ENCODE measurements at places on chromosomes 7 and 10.
A peak's percentile ranks its signal among the peaks of the same experiment; 100 is the strongest.

DNA sequence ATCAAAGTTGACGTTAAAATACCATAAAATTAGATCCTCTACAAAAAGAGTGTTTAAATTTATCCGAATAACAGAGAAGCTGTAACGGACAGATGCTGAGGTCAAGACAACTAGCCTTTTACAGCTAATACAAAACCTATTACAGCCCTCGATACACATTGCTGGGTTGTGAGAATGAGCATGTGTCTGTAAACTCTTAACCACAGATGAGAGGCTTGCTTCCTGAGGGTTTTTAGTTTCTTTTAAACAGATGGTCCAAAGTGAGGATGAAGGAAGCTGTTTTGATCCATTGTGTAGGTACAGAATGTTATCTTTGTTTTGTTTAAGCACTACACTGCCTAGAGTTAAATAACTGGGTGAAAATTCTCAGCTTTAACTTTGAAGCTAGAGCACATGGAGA, 578.2 kb downstream of the PARD3 start:
- DNase-seq: no peak

DNA sequence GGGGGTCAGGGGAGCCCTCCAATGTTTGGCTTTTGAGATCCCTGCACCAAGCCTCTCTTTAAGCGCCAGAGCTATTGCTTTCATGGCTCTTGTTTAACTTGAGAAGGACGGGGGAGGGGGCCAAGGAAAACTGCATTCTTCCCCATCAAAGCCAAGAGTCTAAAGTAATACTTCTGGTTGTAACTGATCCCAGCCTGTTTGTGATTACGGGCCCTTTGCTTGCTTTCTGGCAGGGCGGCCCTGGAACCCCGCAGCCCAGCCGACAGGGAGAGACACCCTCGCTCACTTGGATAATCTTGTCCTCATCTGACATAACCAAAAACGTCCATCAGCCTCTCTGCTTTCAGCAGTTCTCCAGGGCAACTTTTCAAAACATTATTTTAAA, 154.7 kb downstream of the NEURL1 start:
- DNase-seq: no peak

DNA sequence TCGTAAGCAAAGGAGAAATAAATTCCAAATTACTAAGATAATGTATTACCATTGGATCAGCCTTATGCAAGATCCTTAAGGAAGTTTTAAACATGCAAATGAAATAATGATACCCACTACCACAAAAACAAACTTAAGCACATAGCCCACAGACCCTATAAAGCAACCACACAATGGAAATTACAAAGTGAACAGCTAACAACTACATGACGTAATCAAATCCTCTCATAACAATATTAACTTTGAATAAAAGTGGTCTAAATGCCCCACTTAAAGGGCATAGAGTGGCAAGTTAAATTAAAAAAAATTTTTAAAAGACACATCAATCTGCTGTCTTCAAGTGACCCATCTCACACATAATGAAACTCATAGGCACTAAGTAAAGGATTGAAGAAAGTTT, 397.3 kb upstream of the SEMA3A start:
- no peak for DNase-seq

DNA sequence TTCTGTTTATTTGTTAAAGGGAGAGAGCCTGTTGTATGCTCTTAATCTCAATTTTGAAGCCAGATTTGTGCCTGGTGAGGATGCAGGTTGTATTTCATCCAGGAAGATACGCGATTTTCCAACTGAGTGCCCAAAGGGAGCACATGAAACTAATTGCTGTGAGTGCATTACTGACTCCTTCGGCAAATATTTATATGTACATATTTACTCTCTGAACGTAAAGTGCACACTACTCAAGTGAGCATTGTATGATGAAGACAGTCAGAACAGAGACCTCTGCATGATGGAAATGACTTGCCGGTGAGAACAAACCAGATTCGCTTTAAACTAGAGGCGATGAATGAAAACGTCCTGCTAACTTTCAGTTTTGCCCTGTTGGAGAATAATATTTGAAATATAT, 130.1 kb downstream of the MALRD1 start:
- no peak for DNase-seq

GRCh38 chr7:46494028-46494427, 573.0 kb upstream of the IGFBP3 start:
- DNase-seq: no peak

- no peak for DNase-seq
Observed at GRCh38 chr7:50371551-50372021, 67.1 kb downstream of the IKZF1 start.

- no peak for DNase-seq
Observed at GRCh38 chr7:43469051-43469450, 113.9 kb upstream of the STK17A start.

GRCh38 chr10:104121485-104122224, at the start of gene SFR1:
SFR1 (plus strand) TSS chr10:104122171; CDS start chr10:104122184, 13 bp downstream.
- DNase-seq: peak; percentile 99

DNA sequence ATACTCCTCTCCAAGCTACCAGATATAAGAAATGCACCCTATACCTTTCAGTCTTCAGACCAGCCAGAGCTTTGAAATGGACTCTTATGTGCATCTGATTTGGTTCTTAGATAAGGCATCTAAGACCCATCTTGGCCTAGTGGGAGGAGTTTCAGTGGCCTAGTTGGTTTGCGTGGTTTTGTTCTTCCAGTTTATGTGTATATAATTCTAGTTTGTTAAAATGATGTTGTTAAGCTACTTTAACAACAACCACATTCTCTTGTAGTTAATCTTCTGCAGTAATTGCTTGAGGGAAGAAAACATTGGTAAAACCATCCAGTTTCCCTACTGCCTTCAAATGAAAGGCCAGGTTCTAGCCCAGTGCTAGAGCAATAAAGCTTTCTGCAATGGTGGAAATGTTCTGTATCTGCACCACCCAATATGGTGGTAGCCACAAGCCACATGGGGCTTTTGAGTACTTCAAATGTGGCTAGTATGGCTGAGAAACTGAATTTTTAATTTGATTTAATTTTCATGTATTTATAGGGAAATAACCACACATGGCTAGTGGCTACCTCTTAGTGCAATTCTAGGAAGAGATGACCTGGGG, 66.3 kb downstream of the KLHDC10 start:
- DNase-seq: no peak

DNA sequence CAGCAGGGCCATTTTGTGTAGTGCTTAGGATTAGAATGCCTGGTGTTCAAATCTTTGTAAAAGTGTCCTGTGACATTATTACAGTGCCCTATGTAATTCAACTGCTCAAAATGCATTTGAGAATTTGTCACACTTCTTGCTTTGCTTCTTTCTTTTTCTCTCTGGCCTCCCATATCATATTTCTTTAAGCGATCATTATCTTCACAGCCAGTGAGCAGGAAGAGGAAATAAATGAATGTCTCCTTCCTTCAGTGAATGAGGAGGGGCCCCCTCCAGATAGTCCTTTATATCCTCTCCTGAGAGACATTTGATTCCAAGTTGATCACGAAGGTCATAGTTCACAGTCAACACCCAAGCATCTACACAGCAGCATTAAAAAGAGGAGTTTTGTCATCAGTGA, 425.1 kb upstream of the NPVF start:
- no peak for DNase-seq

DNA sequence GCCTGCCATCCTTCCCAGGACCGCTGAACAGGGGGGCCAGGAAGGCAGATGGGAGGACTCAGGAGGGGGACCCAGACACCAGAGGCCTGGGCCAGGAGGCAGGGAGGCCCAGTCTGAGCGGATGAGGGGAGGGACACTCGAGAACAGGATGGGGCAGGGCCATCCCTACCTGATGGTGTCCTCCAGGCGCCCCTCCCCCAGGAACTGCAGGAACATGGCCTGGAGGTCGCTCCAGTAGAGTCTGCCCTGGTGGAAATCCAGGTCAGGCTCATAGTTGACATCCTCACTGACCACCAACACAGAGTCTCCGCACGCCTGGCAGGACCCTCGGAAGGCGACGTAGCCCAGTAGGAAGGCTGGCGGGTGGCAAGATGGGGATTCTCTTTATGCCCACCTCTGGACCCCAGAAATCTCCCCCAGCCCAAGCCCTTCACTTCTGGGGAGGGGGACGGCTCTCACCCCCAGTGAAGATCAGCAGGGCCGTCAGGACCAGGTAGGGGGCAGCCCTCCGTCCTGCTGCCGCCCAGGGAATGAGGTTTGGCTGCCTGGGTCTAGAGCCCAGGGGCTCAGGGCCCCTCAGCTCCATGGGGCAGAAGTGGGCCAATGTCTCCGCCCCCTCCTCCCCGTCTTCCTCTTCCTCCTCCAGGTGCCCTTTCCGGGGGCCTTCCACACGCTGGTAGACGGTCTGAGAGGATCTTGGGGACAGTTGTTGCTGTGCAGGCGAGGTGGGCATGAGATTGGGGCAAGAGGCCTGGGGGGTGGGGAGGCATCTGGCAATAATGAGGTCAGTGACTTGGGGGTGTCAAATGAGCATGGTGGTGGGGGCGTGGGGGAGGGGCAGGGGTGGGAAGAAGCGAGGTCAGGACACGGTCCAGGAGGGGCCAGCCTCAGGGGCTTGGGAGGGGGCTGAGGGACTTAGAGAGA, 573 bp downstream of the TFR2 start:
- DNase-seq: no peak

- no peak for DNase-seq
Observed at GRCh38 chr10:28788252-28788651, 110.9 kb downstream of the BAMBI start.

- DNase-seq: no peak
Observed at GRCh38 chr10:19332304-19332703, 283.7 kb downstream of the MALRD1 start.

GRCh38 chr7:100159099-100159623, 638 bp upstream of the TRAPPC14 start:
- DNase-seq: no peak

- no peak for DNase-seq
Observed at GRCh38 chr10:46268076-46268881, 18.5 kb upstream of the ANTXRL start.

- DNase-seq: peak; percentile 91
Observed at GRCh38 chr10:32139223-32140073, 83.2 kb upstream of the KIF5B start.

GRCh38 chr10:132392811-132393694, 3.9 kb upstream of the PWWP2B start:
- DNase-seq: no peak

DNA sequence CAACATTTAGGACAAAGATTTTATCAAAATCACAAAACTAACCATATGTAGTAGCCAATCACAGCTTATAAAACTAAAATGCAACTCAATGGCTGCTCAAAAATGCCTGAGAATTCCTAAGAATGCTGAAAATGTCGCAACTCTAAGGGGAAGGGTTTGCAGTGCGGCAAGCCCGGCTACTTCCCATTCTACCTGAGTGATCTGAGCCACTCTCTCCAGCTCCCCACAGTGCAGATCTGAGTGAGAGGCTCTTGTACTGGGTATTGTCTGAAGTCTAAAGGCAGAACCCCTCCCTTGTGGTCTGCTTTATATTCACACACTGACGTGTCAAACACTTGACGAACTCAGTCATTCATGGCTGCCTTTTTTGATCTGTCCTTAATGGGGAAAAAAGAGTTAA, 28.9 kb downstream of the RAB11FIP2 start:
- no peak for DNase-seq

- DNase-seq: no peak
Observed at GRCh38 chr10:123999956-124000615, 93.3 kb downstream of the CHST15 start.

- DNase-seq: no peak
Observed at GRCh38 chr10:95333997-95334804, 43.4 kb upstream of the PDLIM1 start.

GRCh38 chr10:76036111-76036940, 604.9 kb downstream of the LRMDA start:
- peak; percentile 80 for DNase-seq

DNA sequence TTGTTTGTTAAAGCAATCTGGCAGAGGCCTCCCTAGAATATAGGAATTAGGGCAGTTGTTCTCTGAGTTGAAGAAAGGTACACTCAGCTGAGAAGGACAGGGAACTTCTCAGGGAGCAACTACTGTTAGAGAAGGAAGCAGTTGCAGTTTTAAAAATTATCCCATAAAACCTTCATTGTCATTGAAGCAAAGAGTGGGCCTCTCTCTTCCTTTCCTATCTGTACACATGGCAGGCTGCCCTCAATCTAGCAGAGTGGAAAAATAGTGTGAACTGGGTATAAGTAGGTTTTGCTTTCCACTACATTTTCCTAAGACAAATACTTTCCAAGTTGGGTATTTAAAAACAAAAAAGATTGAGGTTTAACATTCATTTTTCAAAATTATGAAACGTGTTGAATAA, 236.7 kb upstream of the KLF14 start:
- no peak for DNase-seq

- DNase-seq: peak; percentile 91
Observed at GRCh38 chr10:89163265-89163995, 43.7 kb downstream of the CH25H start.

DNA sequence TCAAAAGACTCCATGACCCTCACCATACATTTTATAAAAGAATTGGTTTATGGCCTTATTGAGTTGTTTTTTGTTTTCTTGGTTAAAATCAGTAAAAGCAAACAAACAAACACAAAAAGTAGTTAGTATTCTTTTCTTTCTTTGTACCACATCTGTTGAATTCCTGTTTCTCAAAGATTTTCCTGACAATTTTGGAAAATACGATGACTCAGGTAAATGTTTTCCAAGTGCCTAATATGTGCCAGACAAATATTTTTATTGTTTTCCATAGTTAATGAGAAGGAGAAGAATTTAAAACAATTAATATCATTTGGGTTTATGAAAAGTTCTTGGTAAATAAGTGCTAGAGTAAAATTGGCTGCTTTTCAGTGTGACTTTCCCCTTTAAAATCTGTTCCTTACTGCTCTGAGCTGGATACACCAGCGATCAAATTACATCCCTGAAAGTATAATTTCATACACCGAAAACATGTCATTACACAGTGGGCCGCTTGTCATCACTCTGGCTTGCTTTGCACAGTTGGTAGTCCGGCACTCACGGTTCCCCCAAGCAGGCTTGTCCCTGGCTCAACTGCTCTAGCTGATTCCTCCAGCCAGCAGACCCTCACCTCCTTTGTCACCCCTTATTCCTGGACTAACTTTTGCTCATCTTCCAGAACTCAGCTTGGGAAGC, 80.5 kb downstream of the TBXAS1 start:
- DNase-seq: no peak

DNA sequence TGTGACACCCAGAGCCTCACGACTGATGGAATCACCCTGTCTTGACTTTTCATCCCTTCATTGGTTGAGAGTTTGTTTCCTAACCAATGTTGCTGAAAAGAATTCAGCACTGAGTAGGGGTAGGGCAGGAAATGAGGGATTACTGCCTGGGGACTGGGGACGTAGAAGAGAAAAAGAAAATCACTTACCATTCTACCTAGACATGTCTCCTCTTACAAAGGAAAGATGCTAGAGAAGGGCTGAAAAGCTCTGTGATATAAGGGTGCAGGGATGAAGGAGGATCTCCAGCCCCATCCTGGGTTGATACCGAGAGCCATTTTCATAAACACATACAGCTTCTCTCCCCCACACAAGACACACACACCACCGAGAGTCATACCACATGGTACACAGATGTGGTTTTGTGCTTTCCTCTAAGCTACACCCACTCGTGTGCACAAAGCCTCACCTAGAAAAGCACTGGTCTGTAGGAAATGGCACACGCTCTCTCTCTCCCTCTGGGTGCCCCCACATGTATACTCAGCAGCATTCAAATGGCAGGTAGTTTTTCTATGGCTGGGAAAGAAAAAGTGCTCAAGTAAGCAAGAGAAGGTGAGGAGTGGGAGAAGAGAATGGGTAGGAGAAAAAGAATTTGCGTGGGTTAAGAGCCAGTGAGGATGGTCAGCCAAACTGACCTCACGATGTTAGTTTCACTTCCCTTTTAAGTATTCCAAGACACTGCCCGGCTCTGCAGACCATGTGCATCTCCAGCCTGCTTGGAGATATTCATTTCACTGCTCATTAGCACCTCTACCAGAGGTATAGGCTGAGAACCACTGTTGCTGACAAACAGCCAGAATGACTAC, 85.8 kb downstream of the CALD1 start:
- peak; percentile 48 for DNase-seq

Measured in suppressor macrophage treated with lipopolysaccharide for 4 hours (primary cell).